ENCODE measurements at places on chromosomes 1 and 21.

GRCh38 chr1:198123133-198123532 lies 33.7 kb upstream of the NEK7 start:
- peaks cover 2% of the 10 kb centered on the region for H3K4me1 ChIP-seq
- no peaks in the 10 kb centered on the region for H3K36me3 ChIP-seq
- no peak overlapping the region for H3K27ac ChIP-seq
- H3K4me3 ChIP-seq, result no peak overlapping the region
- H3K27me3 ChIP-seq, result no peaks in the 10 kb centered on the region
- no peak for DNase-seq

DNA sequence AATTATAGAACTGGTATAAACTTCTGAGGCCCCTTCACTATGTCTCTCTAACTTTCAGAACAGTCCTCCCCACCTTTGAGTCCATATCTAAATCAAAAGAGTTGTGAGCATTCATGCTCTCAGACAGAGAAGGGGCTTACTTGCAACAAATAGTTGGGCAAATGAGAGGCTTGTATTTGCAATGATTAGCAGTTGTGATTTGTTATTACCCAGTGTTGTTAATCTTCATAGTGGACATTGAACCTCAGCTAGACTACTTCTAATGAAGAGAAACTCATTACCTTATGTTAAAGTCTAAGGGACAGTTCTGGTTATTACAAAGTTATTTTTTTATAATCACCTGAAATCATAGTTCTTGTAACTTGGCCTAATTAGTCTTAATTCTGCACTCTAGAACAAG lies 114.5 kb downstream of the RABGAP1L start:
- H3K4me1 ChIP-seq, result no peaks in the 10 kb centered on the region
- no peak overlapping the region for H3K27ac ChIP-seq
- H3K4me3 ChIP-seq, result no peak overlapping the region
- no peaks in the 10 kb centered on the region for H3K36me3 ChIP-seq
- no peak for DNase-seq
- H3K27me3 ChIP-seq, result no peaks in the 10 kb centered on the region

- H3K36me3 ChIP-seq, result no peaks in the 10 kb centered on the region
- no peak for DNase-seq
- H3K27ac ChIP-seq, result no peak overlapping the region
- H3K27me3 ChIP-seq, result no peaks in the 10 kb centered on the region
- no peaks in the 10 kb centered on the region for H3K4me1 ChIP-seq
These were observed 16.1 kb upstream of the LRRC3 start for GRCh38 chr21:44439211-44439600.

GRCh38 chr1:166849135-166849534 lies 9.9 kb downstream of the POGK start:
- H3K4me3 ChIP-seq, result no peak overlapping the region
- H3K36me3 ChIP-seq, result no peaks in the 10 kb centered on the region
- no peak overlapping the region for H3K27ac ChIP-seq
- DNase-seq, result no peak
- H3K4me1 ChIP-seq, result peaks cover 2% of the 10 kb centered on the region

GRCh38 chr1:41631154-41631553 lies 146.7 kb upstream of the EDN2 start:
- H3K4me3 ChIP-seq, result no peak overlapping the region
- no peaks in the 10 kb centered on the region for H3K27me3 ChIP-seq
- H3K36me3 ChIP-seq, result no peaks in the 10 kb centered on the region
- no peak for DNase-seq
- H3K27ac ChIP-seq, result no peak overlapping the region
- H3K4me1 ChIP-seq, result no peaks in the 10 kb centered on the region

GRCh38 chr1:192088496-192088895 lies 69.8 kb upstream of the RGS18 start:
- no peaks in the 10 kb centered on the region for H3K36me3 ChIP-seq
- no peak overlapping the region for H3K4me3 ChIP-seq
- H3K27ac ChIP-seq, result no peak overlapping the region
- H3K27me3 ChIP-seq, result no peaks in the 10 kb centered on the region
- no peaks in the 10 kb centered on the region for H3K4me1 ChIP-seq

DNA sequence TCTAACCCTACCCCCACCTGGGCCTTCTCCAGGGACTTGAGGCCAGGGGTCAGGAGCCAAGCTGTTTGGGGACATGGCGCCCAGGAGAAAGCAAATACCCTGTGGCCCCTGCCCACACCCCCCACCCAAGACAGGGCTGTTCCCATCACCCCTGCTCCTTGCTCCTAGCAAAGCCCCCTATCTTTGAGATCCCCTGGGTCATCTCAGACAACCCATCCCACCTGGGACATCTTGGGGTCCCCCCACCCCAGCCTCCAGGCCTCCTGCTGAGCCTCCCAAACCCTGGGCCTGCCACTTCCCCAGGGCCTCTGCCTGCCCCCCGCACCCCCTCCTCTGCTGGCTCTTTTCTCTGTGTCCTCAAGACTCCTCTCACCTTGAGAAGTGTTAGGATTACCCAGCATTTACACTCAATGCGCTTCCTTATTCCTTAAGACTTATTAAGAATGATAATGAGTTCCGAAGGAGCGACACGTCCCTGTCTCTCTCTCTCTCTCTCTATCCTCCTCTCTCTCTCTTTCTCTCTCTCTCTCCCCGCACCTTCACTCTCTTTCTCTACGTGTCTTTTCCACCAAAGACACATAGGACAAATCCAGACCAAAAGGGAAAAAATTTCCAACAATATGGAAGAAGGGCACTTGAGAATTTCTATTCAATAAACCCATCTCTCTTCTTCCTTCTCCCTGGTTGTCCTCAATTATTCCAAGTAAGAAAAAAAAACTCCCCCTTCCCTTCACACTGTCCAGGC lies 7.2 kb downstream of the CASZ1 start:
- no peak overlapping the region for H3K27ac ChIP-seq
- no peak overlapping the region for H3K4me3 ChIP-seq
- H3K27me3 ChIP-seq, result no peaks in the 10 kb centered on the region
- DNase-seq, result no peak
- peaks cover 3% of the 10 kb centered on the region for H3K4me1 ChIP-seq

DNA sequence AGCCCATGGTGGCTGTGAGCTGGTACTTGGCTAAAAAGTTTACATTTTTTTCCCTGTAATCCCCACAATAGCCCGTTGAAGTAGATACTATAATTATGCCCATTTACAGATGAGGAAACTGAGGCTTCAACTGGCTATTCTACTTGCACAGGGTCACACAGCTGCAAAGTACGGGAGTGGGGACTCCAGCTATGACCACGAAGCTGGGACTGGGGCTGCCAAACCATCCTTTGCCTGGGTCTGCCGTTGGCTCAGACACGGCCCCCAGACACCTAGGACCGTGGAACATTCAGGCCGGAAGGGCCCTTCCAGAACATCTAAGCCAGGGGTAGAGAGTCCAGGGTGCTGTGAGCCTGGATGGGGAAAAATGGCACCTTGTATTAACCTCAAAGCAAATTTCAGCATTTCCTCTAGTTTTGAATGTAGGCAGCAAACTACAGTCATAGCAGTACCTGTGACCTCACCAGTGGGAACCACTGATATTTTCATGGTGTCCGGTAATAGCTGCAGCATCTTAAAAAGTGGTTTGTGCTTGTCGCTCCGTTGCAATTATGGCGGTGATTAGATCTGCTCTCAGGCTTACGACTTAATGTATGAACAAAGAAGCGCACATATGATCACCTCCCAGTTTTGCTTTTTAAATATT lies 4.3 kb downstream of the TP73 start:
- H3K4me1 ChIP-seq, result no peaks in the 10 kb centered on the region
- no peak overlapping the region for H3K27ac ChIP-seq
- H3K27me3 ChIP-seq, result peaks cover 2% of the 10 kb centered on the region
- H3K36me3 ChIP-seq, result no peaks in the 10 kb centered on the region

GRCh38 chr21:41357546-41357945 lies 4.3 kb upstream of the MX2 start:
- H3K4me1 ChIP-seq, result peaks cover 2% of the 10 kb centered on the region
- no peak for DNase-seq
- H3K4me3 ChIP-seq, result no peak overlapping the region

DNA sequence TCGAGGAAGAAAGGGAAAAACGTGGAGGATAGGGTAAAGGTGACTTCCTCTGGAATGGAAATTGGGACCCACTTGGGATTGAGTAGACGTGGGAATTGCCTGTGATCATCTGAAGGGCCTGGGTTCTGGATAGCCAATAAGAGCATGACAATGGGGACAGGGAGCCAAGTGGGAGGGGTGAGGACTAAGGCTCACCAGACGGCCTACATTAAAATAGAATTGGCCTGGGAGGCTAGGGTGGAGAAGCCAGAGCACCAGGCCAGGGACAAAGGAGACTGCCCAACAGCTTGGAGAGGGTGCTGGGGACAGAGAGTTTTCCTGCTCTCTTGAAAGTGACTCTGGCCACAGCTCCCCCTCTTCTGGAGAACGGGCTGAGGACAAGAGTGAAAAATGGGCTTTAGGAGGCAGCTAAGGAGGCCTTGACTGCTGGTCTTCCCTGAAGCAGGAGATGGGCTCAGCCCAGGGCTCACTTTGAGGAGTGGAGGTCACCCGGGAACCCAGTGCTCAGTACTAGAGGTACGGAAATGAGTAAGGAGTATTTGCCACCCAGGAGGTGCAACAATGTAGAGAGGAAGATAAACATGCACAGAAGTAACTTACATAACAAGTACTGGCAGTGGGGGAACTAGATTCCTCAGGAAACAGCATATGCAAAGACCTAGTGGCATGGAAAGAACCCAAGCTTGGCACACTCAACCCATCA lies 18.8 kb downstream of the INKA2 start:
- no peak for DNase-seq
- no peak overlapping the region for H3K27ac ChIP-seq
- H3K4me1 ChIP-seq, result peaks cover 1% of the 10 kb centered on the region
- H3K27me3 ChIP-seq, result no peaks in the 10 kb centered on the region

GRCh38 chr1:119745034-119745433 lies 23.7 kb downstream of the HMGCS2 start:
- H3K4me1 ChIP-seq, result peaks cover 9% of the 10 kb centered on the region
- DNase-seq, result no peak
- no peaks in the 10 kb centered on the region for H3K27me3 ChIP-seq
- H3K4me3 ChIP-seq, result no peak overlapping the region

- no peaks in the 10 kb centered on the region for H3K36me3 ChIP-seq
- no peaks in the 10 kb centered on the region for H3K27me3 ChIP-seq
- DNase-seq, result peak; percentile 77
- peaks cover 9% of the 10 kb centered on the region for H3K4me1 ChIP-seq
These were observed 1.2 kb downstream of the AGPAT3 start for GRCh38 chr21:43866260-43866629.

DNA sequence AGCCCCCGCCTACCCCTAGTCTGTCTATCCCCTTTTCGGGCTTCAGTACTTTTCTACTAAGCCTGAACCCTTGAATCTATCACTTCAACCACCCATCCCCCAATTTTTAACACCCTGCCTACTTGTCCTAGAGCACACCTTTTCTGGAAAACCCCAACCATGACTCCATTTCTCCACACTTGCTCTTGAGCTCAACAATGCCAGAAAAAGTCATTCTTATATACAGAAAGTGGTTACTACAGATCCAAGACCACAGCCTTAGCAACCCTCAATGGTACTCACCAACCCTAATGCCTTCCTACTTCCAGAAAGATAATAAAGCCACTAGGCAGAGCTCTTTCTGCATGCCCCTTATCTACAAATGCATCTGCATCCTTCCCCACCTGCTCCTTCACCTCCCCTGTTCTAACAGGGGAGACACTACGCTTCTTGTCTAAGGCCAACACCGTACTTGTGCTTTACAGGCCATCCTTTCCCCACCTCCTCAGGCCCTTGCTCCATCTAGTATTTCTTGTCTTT lies 41.2 kb downstream of the DMAP1 start:
- no peak for DNase-seq
- peaks cover 6% of the 10 kb centered on the region for H3K4me1 ChIP-seq
- H3K36me3 ChIP-seq, result no peaks in the 10 kb centered on the region
- H3K27ac ChIP-seq, result no peak overlapping the region
- H3K27me3 ChIP-seq, result no peaks in the 10 kb centered on the region
- H3K4me3 ChIP-seq, result no peak overlapping the region

DNA sequence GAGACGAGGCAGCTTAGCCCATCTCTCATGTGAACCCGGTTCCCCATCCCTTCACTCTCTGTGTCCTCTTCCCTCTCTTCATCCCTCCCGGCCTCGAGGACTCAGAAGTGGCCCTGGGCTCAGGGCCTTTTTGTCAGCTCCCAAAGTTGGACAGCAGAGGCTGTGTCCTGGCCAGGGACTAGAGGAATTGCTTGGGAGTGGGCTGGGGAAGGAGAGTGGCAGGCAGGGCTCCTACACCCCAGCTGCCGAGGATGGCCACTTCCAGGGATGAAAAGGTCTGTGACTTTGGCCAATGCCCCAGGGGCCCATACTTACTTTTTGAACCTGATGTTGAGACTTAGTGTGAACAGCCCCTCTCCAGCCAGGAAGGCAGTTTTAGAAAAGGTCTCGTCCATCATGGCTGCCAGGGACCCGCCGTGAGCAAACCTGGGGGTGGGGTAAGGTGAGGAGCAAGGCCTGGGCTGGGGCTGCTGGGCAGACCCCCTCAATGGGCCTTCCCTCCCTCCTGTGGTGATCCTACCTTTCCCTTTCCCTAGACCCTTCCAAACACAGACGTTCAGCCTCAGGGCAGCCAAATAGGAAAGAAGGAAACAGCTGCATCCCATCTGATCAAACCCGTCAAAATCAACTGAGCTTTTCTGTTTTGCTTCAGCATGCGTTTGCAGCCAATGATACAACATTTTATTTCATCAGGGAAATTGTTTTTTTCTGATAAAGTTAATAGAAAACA lies 5.5 kb downstream of the THEM5 start:
- peaks cover 2% of the 10 kb centered on the region for H3K4me1 ChIP-seq
- no peaks in the 10 kb centered on the region for H3K27me3 ChIP-seq
- no peaks in the 10 kb centered on the region for H3K36me3 ChIP-seq
- no peak overlapping the region for H3K27ac ChIP-seq
- no peak for DNase-seq

DNA sequence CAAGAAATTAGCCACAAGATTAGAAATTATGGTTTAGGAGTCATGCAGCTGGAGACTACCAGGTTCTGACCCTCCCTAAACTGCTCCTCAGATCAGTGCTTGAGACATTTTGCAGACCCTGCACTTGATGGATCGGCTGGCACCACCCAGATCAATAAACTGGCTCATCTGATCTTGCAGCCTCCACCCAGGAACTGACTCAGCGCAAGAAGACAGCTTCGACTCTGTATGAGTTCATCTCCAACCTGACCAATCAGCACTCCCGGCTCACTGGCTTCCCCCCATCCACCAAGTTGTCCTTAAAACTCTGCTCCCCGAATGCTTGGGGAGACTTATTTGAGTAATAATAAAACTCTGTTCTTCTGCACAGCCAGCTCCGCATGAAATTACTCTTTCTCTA lies 40.0 kb downstream of the L1TD1 start:
- H3K27ac ChIP-seq, result no peak overlapping the region
- no peaks in the 10 kb centered on the region for H3K36me3 ChIP-seq
- H3K4me3 ChIP-seq, result no peak overlapping the region
- H3K4me1 ChIP-seq, result no peaks in the 10 kb centered on the region
- H3K27me3 ChIP-seq, result no peaks in the 10 kb centered on the region

GRCh38 chr1:224801844-224802490 lies 127.5 kb upstream of the DNAH14 start:
- no peak overlapping the region for H3K4me3 ChIP-seq
- no peak overlapping the region for H3K27ac ChIP-seq
- H3K27me3 ChIP-seq, result no peaks in the 10 kb centered on the region

DNA sequence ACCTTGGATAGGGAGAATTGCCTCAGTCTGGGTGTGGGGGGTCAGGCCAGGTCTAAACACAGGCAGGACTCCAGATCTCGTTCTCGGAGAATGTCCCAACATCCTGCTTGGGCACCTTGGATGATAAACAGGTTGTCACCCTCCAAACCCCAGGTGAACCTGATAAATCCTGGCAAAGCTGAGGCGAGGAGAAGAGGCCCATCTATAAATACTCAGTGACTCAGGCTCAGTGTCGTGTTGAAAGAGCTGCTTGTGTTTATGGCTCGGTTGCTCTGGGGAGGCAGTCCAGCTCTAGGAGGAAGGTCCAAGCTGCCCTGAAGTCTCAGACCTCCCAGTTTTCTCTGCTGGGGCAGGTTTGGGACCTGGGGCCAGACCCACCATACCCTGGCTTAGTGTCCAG lies 15.8 kb upstream of the TRIM63 start:
- no peak overlapping the region for H3K4me3 ChIP-seq
- DNase-seq, result no peak
- H3K27ac ChIP-seq, result no peak overlapping the region
- no peaks in the 10 kb centered on the region for H3K36me3 ChIP-seq

Data from ovary (tissue), 10 donors.